Left kidney (tissue), 8 donors: ENCODE measurements at places on chromosomes 16 and 17. TPM values are rescaled to one million over a fixed set of nuclear protein-coding genes. Genes with fewer than 3 reads are reported as not detected.

GRCh38 chr17:19579867-19580565 lies 46.4 kb downstream of the SLC47A1 start:
- DNase-seq: peak; percentile 36

- no peak for DNase-seq
Measured at GRCh38 chr17:3385869-3386816, at the start of gene OR3A2. TSS of gene OR3A2 (minus strand) at chr17:3386308.

DNA sequence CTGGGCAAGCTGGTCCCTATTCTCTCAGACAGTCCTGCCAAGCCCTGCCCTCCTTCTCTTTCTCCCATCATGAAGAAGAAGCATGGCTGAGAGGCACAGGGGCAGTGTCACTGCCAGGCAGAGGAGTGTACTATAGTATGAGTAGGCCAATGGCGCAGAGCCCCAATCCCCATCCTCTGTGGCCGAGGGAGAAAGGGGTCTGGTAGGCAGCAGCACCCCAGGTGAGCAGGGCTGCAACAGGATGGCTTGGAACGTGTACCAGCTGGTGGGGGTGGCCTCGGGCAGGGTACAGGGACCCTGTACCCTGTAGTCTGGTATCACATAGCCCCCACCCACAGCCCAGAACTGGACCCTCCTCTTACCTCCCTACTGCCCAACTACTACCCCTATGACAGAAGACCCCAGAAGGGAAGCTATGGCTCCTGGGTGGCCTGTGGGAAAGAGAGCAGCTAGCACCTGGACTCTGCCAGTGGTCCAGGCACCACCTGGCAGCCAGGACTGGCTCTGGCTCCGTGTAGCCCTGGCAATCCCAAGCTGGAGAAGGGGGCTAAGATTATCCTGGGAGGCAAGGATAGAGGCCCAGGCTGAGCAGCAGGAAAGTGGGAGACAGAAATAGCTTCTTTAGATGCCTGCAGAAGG lies 4.4 kb downstream of the SMARCD2 start:
- DNase-seq: no peak

GRCh38 chr16:66418165-66418962 lies 8.7 kb upstream of the BEAN1 start:
- no peak for DNase-seq

DNA sequence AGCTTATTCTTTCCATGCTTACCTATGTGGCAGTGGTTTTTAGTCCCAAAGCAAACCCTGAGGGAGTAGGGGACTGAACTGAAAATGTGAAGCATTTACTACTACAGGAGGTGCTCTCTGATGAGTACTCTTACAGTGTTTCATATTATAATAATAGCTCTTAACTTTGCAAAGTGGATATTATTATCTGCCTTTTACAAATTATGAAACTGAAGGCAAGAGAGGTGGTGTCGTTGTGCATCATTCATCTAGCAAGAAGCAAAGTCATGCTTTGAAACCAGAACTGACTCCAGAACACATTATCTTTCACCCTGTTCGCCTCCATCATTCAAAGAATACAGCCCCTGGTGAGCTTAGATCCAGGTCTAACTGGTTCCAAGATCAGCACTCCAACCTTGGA lies 8.2 kb upstream of the KCNH6 start:
- no peak for DNase-seq

The HEATR9 gene
- polyA plus RNA-seq: 0.20 TPM

The KRT32 gene
- polyA plus RNA-seq: not detected
